ENCODE measurements at places on chromosomes 2 and 18.

- H3K36me3 ChIP-seq = no peaks in the 10 kb centered on the region
- no peak overlapping the region for H3K27ac ChIP-seq
- H3K4me1 ChIP-seq = no peaks in the 10 kb centered on the region
- DNase-seq = no peak
- H3K27me3 ChIP-seq = no peaks in the 10 kb centered on the region
Measured at GRCh38 chr18:80178935-80179818, 68.1 kb downstream of the PARD6G start.

- no peak for DNase-seq
- H3K27ac ChIP-seq = no peak overlapping the region
- no peaks in the 10 kb centered on the region for H3K36me3 ChIP-seq
- no peaks in the 10 kb centered on the region for H3K27me3 ChIP-seq
- H3K4me1 ChIP-seq = no peaks in the 10 kb centered on the region
Measured at GRCh38 chr18:59718108-59718463, 20.9 kb upstream of the CCBE1 start.

- no peaks in the 10 kb centered on the region for H3K4me1 ChIP-seq
- no peak for DNase-seq
- no peaks in the 10 kb centered on the region for H3K36me3 ChIP-seq
Measured at GRCh38 chr2:216139884-216140283, 30.7 kb downstream of the XRCC5 start.

GRCh38 chr2:23484275-23484674 lies 99.3 kb downstream of the KLHL29 start:
- H3K4me3 ChIP-seq = no peak overlapping the region
- peaks cover 7% of the 10 kb centered on the region for H3K4me1 ChIP-seq
- no peaks in the 10 kb centered on the region for H3K36me3 ChIP-seq
- H3K27me3 ChIP-seq = no peaks in the 10 kb centered on the region

- no peak for DNase-seq
- no peaks in the 10 kb centered on the region for H3K27me3 ChIP-seq
- no peaks in the 10 kb centered on the region for H3K4me1 ChIP-seq
Measured at GRCh38 chr2:173752152-173752551, 213.0 kb downstream of the SP3 start.

- no peaks in the 10 kb centered on the region for H3K36me3 ChIP-seq
- H3K4me1 ChIP-seq = no peaks in the 10 kb centered on the region
- no peaks in the 10 kb centered on the region for H3K27me3 ChIP-seq
- H3K4me3 ChIP-seq = no peak overlapping the region
- peak; percentile 13 for DNase-seq
- no peak overlapping the region for H3K27ac ChIP-seq
Measured at GRCh38 chr2:20543469-20544152, 96.7 kb downstream of the RHOB start.

DNA sequence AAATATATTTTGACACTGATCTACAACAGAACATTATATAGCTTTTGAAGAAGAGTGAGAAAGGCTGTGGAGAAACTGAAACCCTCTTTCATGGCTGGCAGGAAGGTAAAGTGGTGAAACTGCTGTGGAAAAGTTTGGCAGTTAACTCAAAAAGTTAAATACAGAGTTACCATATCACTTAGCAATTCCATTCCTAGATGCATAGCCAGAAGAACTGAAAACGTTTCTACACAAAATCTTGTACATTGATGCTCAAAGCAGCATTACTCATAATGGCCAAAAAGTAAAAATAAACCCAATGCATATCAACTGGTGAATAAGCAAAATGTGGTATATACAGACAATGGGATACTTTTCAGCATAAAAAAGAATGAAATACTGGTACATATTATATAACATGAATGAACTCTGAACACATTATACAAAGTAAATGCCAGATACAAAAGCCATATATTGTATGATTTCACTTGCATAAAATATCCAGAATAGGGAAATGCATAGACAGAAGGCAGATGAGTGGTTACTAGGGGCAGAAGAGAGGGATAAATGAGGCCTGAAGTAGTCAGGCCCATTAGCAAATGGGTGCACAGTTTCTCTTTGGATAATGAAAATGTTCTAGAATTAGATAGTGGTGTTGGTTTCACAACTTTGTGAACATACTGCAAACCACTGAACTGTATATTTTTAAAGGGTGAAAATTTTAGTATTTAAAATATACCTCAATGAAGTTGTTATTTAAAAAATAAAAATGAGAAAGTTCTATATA lies 114.3 kb downstream of the DYM start:
- DNase-seq = no peak
- H3K36me3 ChIP-seq = no peaks in the 10 kb centered on the region
- H3K27me3 ChIP-seq = no peaks in the 10 kb centered on the region
- H3K4me3 ChIP-seq = no peak overlapping the region

DNA sequence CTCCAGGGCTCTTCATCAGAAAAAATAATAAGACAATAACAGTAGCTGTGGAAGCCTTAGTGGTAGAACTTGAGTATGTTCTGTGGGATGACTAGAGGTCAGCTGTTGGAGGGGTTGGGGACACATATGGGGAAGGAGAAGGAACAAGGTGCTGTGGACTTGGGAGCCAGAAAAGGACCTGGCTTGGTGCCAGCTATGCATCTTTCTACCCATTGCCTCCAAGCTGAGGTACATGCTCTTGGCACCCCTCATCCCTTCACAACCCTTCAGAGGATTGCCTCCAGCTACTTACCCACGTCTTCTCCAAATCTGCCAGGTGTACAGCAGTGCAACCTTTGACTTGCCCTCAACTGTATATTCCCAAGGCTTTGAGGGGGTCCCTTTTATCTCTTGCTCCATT lies 15.3 kb upstream of the EPAS1 start:
- H3K4me1 ChIP-seq = no peaks in the 10 kb centered on the region
- no peak overlapping the region for H3K4me3 ChIP-seq
- no peak for DNase-seq
- no peak overlapping the region for H3K27ac ChIP-seq
- no peaks in the 10 kb centered on the region for H3K36me3 ChIP-seq
- no peaks in the 10 kb centered on the region for H3K27me3 ChIP-seq

- H3K4me3 ChIP-seq = no peak overlapping the region
- H3K36me3 ChIP-seq = no peaks in the 10 kb centered on the region
- no peaks in the 10 kb centered on the region for H3K27me3 ChIP-seq
- no peaks in the 10 kb centered on the region for H3K4me1 ChIP-seq
Measured at GRCh38 chr2:145723872-145724271, 1204.0 kb upstream of the ZEB2 start.

DNA sequence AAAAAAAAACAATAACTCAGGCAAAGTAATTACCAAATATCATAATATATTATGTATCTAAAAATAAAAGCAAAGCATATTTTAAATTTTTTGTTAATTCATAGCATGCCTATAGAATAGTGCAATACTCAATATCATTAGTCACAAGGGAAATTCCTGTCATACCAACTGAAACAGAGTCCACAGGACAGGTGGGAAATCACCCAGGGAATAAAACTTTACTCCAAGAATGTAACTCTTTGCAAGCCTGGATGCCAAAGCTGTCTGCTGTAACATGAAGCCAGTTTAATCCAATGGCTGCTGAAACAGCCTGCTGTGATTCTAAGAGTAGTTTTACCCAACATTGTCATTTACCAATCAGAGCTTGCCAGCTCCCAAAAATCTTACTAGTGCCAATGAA lies 40.0 kb upstream of the SULT1C3 start:
- H3K4me1 ChIP-seq = no peaks in the 10 kb centered on the region
- H3K4me3 ChIP-seq = no peak overlapping the region
- no peak overlapping the region for H3K27ac ChIP-seq
- H3K36me3 ChIP-seq = no peaks in the 10 kb centered on the region
- H3K27me3 ChIP-seq = no peaks in the 10 kb centered on the region

DNA sequence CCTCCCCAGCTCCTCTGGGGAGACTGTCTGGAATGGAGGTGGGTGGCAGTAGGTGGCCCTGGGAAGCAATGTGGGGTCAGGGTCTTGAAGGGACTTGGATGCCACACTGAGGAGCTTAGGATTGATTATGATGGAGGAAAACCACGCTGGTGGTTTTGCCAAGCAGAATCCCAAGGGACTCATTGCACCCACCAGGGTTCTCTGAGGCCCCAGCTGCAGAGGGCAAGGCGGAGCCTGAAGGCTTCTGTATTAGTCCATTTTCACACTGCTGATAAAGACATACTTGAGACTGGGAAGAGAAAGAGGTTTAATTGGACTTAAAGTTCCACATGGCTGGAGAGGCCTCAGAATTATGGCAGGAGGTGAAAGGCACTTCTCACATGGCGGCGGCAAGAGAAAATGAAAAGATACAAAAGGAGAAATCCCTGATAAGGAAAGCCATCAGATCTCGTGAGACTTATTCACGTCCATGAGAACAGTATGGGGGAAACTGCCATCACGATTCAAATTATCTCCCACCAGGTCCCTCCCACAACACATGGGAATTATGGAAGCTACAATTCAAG lies 87.2 kb upstream of the YWHAQ start:
- H3K4me1 ChIP-seq = no peaks in the 10 kb centered on the region
- H3K36me3 ChIP-seq = no peaks in the 10 kb centered on the region
- no peak overlapping the region for H3K4me3 ChIP-seq

GRCh38 chr2:214019229-214019972 lies 391.5 kb upstream of the VWC2L start:
- H3K4me1 ChIP-seq = no peaks in the 10 kb centered on the region
- DNase-seq = no peak
- H3K27ac ChIP-seq = no peak overlapping the region
- H3K36me3 ChIP-seq = peaks cover 7% of the 10 kb centered on the region
- no peak overlapping the region for H3K4me3 ChIP-seq
- no peaks in the 10 kb centered on the region for H3K27me3 ChIP-seq

DNA sequence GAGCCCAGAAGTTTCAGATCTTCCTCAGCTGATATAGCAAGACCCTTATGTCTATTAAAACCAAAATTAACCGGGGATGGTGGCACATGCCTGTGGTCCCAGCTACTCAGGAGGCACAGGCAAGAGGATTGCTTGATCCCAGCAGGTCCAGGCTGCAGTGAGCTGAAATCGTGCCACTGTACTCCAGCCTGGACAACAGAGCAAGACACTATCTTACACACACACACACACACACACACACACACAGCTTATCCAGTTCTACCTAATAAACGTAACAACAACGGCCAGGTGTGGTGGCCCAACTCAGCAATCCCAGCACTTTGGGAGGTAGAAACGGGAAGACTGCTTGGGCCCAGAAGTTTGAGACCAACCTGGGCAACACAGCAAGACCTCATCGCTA lies 7.5 kb downstream of the LPIN2 start:
- no peak for DNase-seq
- H3K36me3 ChIP-seq = no peaks in the 10 kb centered on the region
- no peak overlapping the region for H3K4me3 ChIP-seq

DNA sequence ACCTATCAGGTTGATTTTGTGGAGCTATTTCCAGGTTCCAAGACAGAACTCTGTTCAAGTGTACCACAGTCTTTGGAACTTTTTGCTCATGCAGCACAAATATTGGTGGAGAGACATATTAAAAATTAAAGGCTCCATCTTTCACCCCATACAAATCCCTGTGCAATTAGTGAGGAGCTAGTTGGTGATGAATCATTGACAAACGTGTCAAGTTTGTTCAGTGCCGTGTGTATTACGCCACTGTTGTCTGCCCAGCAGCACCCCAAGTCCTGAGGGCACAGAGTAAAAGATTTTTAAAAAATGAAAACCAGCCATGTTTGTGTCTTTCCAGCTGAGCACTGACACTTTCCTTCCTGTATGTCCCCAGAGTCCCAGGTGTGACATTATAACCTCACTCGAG lies 9.3 kb downstream of the ATOH8 start:
- no peaks in the 10 kb centered on the region for H3K27me3 ChIP-seq
- no peak overlapping the region for H3K4me3 ChIP-seq
- DNase-seq = no peak
- H3K4me1 ChIP-seq = peaks cover under 1% of the 10 kb centered on the region
- no peaks in the 10 kb centered on the region for H3K36me3 ChIP-seq

GRCh38 chr18:70221915-70222278 lies 16.4 kb upstream of the RTTN start:
- no peaks in the 10 kb centered on the region for H3K36me3 ChIP-seq
- no peaks in the 10 kb centered on the region for H3K4me1 ChIP-seq
- no peak overlapping the region for H3K4me3 ChIP-seq
- no peak overlapping the region for H3K27ac ChIP-seq
- H3K27me3 ChIP-seq = no peaks in the 10 kb centered on the region

DNA sequence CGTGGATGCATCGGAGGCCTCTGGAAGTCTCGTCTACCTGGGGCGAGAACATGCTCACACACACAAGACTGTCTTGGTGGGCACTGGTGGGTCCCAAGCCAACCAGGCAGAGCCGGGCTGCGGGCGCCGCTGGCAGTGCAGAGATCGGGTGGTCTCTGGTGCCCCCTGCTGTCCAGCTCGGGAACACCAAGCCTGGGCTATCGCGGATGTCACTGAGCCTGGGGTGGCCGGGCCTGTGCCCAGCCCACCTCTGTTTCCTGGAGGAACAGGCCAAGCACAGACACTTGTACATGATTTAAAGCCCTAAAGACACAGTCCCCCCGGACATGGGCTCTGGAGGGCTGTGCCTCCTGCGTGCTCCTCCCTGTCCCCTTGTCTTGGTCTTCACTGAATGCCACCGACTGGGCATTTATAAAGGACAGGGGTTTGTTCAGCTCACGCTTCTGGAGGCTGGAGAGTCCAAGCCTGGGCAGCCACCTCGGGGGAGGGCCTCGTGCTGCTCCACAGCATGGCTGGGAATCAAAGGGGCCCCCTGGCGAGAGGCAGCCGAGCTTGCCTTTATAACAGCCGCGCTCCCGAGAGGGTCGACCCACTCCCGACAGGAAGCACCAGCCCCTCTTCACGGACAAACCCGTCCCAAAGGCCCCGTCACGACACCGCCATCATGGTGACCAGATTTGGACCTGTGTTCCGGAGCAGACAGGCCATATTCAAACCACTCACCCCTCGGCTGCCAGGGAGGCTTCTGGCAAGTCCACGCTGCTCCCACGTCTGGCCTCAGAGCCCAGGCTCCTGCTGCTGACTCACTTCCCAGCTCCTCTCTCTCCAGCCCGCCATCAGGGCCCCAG lies 3.6 kb upstream of the OTOS start:
- no peaks in the 10 kb centered on the region for H3K36me3 ChIP-seq
- peak; percentile 54 for DNase-seq
- no peak overlapping the region for H3K27ac ChIP-seq

DNA sequence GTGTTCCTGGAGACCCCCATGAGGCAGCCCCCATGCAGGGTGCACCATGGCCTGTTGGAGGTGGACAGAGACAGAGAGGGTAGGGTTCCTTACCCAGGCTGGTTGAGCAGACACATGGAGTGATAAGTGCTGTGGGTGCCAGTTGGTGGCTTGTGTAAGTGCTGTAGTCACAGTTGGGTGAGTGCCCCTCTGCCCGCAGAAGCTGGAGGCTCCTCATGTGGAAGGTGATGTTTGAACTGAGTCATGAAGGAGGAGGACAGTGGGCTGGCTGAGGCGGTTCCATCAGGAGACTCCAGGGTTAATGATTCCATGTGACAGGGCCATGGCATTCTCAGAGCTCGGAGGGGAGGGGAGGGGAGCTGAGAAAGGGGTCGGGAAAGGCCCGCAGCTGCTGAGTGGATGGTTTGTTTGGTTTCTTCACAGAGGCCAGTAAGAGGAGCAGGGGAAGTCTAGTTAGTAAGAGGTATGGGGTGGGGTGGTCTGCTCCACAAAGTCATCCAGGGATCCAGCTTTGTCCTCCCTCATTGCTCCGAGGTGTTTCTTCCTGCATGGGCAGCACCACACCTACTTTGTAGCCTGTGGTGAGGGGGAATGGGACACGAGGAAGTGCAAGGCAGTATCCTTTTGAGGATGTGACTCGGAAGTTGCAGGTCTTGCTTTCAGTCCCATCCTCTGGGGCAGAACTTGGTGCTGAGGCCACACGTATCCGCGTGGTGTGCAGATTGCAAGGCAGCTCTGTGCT lies 13.6 kb downstream of the IMPA2 start:
- H3K27me3 ChIP-seq = no peaks in the 10 kb centered on the region
- no peak overlapping the region for H3K4me3 ChIP-seq
- H3K4me1 ChIP-seq = no peaks in the 10 kb centered on the region
- no peak overlapping the region for H3K27ac ChIP-seq

GRCh38 chr18:63974991-63975390 lies 5.1 kb downstream of the SERPINB8 start:
- H3K4me1 ChIP-seq = no peaks in the 10 kb centered on the region
- no peak overlapping the region for H3K4me3 ChIP-seq

Data from uterus (tissue), 4 donors.